ENCODE measurements at places on chromosomes 5 and 9.
A peak's percentile ranks its signal among the peaks of the same experiment; 100 is the strongest.

DNA sequence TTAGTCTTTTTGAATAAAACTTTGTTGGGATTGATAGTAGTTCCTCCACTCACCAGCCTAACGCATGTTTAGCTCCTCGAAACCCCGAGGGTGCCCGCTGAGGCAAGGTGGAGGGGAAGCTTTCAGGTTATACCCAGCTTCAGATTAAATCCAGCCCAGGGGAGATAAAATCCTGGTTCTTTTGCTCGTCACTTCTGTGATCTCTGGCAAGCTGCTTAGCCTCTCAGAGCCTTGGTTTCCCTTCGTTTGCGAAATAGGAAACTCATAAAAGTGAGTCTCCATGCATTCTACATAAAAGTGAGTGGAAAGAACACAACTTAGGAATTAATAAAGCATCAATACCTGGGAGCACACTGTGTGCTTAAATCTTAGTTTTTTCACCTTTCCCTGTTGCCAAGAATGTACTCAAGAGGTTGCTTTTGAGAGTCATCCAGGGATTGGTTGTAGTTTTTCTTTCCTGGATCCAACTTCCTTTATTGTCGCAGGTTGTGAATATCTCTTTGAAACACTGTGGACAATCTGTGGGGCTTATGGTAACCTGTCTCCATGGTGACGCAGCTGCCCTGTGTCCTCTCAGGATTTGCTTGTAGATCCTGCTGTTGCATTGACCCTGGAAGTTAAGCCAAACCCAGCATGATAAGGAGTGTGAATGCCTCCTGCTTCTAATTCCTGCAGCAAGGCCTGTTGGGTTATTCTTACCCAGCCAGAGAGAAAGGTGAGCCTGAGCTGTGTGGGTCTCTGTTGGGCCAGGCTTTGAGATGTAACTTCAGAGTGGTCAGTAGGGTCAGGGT lies 2.0 kb downstream of the GALNT12 start:
- DNase-seq: no peak

DNA sequence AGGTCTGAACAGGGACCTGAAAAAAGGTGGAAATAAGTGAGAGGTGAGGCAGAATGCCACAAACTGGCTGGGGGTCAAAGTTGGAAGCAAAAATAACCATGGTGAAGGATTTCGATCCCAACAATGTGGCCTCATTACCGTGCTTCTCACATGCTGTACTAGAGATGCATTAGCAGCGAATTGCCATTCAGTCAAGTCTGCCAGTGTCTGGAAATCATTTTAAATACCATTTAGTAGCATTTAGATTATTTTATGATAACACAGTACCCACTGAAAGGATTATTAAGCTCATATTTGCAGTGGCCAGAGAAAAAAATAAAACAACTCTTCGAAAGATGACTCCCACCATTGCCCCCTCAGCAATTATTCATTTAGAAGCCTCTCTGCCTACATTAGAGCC lies 294.6 kb upstream of the SLC24A2 start:
- DNase-seq: no peak

DNA sequence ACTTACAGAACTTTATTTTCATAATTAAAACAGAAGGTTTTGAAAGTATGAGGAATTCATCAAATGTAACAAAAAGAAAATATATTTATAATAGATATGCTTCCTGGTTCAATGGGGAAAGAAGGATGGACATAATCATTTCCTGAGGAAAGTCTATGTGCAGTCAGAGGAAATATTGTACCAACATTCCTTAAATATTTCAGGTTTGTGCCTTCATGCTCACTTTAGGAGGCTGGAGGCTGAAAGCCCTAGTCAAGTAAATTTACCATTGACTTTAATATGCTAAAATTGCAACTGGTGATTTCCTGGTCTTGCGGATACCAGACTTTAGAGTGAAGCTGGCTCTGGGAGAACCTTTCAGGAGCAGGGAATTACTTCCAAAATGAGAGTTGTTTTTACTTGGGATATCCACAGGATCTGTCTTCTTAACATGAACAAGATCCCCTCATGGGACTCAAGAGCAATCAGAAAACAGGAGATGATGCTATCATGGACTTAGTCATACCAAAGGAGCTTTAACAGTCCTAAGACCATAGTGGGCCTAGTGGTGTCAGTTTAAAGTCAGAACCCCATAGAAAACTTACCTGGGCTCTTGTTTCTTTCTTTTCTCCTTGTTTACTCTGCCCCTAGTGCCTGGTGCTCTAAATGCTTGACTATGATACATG lies 762.8 kb upstream of the GRAMD2B start:
- DNase-seq: no peak

DNA sequence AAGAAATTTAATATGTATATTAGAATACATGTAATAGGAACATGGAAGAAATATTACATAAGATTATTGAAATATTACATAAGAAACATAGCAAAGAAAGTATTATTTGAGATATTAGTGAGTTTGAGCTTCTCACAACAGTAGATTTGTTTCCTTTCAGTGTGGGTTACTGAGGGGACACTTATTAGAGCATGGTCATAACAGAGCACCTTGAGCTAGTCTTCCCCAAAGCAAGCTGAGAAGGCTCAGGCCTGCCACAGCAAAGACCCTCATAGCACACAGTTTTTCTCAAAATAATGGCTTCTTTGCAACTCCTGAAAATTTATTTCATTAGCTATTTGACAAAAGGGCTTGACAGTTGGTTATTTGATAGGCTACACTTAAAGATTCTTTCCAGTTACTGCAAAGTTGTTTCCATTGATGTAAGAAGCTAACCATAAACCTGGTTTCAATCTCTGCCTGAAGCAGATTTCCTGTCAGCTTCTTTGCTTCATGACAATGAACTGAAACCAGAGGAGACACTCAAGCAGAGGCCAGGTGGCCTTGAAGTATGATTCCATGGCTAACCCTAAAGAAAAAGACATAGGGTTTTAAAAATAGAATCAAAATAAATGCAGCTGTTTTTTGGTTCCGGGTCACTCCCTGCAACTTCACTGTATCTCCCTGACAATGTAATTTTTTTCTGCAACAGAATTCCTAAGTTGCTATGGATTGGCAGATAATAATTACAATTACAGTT lies 68.6 kb downstream of the ERMP1 start:
- DNase-seq: no peak

DNA sequence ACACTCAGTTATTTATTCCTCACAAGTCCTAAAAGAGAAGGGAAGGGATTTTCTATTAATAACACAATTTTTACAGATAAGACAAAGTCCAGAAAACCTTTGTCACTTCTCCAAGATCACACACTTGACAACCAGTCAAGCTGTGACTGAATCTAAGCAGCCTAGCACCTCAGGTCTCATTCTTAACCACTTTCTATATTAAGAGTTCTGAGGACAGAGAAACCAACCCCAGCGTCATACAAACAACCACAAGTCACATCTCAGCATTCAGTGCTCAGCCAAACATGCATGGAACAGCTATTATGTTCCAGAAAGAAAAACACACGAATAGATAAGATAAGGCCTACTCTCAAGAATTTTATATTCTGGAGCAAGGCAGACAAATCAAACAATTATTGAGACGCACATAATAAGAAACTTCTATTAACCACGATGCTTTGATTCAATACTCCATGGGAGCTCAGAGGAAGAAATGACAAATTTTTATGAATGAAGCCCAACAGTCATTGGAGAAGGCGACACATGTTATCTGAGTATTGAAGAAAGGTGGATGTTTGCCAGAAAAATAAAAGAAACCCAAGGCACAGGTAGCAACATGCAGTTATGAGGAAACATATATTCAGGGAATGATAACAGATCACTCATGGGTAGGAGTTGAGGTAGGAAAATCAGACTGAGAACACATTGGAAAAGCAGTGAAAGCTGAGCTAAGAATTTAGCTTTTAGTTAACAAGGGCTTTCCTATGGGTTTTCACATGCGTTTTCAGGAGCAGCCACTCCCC lies 113.1 kb downstream of the HTR4 start:
- no peak for DNase-seq

GRCh38 chr9:35616681-35617459 lies 1.3 kb downstream of the CD72 start:
- DNase-seq: no peak

GRCh38 chr9:68637020-68637419 lies 68.0 kb upstream of the PIP5K1B start:
- peak; percentile 85 for DNase-seq

- peak; percentile 86 for DNase-seq
These were observed 132.5 kb downstream of the PPP2R2B start for GRCh38 chr5:146745931-146746577.

GRCh38 chr5:100771181-100771580 lies 131.9 kb downstream of the ST8SIA4 start:
- DNase-seq: no peak

DNA sequence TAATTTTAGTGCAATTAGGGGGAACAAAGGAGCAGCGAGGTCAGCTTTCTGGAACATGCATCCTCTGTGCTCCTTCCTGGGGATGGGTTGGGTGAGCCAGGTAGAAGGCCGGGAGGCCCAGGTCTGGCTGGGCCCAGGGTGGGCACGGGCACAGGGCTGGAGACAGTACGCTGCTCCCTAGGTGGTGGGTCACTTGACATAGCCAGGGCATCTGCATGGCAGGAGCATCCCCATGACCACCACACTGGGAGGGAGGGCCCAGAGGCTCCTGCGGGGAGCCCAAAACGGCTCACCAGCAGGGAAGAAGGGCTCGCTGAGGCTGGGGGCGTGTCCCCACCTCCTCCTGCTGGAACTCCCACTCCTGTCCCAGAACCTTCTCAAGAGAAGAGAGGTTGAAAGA lies 216.8 kb downstream of the NXNL2 start:
- no peak for DNase-seq

DNA sequence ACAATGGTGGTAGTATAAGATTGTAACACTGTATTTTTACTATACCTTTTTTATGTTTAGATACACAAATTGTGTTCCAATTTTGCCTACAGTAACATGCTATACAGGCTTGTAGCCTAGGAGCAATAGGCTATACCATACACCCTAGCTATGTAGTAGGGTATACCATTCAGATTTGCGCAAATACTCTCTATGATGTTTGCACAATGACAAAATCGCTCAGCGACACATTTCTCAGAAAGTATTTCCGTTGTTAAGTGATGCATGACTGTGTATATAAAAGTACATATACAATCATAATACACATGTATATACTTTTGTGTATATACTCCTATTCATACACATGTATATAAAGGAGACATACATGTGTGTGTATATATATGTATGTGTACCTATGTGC lies 34.8 kb downstream of the ENC1 start:
- DNase-seq: no peak

DNA sequence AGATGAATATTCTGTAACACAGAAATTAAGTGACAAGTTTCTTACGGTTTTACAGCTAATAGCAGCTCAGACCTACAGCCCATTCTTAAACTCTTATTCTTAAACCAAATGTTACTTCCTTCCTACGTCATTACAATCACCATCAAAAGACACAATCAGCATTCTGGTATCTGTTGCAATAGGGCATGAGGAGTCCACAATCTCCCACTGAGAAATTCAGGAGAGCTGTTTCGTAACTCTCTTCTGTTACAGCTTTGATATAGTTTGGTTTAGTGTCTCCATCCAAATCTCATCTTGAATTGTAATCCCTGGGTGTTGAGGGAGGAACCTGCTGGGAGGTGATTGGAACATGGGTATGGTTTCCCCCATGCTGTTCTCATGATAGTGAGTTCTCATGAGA lies 163.4 kb downstream of the GAS1 start:
- no peak for DNase-seq

GRCh38 chr5:117497601-117498000 lies 923.0 kb upstream of the SEMA6A start:
- DNase-seq: no peak

DNA sequence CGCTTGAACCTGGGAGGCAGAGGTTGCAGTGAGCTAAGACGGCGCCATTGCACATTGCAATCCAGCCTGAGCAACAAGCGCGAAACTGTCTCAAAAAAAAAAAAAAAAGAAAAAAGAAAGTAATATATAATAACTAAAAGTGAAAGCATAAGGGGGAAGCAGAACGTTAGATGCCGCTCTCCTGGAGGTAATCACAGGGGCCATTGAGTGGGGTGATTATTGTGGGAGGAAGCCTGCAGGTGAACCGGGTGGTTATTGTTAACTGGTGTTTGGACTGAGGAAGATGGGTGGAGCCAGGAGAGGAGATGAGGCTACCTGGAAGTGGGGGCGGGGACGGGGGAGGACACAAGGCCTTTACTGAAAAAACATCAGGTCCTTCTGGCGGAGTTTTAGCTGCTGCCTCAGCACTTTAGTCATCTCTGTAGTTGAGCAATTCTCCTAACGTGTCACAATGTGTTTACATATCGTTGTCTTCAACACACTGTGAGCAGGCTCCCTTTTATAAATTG lies 5.3 kb upstream of the TJP2 start:
- DNase-seq: peak; percentile 77

DNA sequence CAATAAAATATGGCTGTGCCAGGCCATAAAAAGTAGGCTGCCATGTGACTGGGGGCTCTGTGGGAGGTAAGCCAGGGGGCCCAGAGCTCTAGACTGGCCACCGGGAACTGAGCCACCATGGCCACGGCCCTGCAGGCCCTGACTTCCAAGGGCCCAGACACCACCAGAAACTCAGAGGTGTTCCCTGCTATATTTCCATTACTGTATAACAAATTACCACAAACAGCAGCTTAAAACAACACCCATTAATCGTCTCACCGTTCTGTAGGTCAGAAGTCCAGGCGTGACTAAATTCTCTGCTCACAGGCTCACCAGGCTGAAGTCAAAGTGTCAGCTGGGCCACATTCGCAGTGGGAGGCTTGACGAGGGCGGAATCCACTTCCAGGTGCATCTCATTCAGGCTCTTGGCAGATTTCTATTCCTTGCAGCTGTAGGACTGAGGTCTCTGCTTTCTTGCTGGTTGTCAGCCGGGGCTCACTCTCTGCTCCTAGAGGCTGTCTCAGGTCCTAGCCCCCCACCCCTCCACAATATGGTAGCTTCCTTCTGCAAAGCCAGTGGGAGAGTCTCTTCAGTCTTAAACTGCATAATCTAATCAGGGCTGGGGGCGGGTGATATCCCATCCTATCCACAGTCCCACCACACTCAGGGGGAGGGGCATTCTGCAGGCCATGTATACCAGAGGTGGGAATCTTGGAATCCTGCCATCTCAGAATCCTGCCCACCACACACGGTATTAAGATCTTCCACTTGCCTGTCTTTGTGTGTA lies 125.4 kb downstream of the C5orf15 start:
- no peak for DNase-seq

DNA sequence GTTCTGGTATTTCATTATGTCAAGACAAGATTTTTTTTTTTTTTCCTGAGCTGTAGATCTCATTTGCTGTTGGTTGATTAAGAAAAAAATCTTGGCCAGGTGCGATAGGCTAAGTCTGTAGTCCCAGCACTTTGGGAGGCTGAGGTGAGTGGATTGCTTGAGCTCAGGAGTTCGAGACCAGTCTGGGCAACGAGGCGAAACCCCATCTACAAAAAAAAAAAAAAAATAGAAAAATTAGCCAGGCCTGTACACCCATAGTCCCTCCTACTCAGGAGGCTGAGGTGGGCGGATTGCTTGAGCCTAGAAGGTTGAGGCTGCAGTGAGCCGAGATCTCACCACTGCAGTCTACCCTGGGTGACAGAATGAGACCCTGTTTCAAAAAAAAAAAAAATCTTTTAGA lies 12.2 kb downstream of the CDC42SE2 start:
- no peak for DNase-seq
